H4 (cell line): ENCODE measurements at places on chromosomes 5 and 9. TPM values are rescaled to one million over a fixed set of nuclear protein-coding genes. Genes with fewer than 3 reads are reported as not detected.
A peak's percentile ranks its signal among the peaks of the same experiment; 100 is the strongest.

DNA sequence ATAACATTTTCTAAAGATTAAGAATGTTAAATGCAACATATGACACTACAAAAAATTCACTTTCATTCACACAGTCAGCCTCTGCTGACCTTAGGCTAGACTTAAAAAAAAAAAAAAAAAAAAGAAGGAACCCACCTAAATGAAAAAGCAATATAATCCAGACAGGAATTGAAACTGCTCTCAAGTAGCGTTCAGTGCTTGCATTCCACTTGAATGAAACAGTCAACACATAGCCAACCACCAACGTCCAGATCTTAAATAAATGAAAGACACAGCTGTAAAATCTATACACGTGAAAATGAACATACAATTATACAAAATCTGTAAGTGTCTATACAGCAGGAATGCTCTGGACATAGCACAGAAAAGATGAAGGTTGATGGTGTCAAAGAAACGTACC lies 11.4 kb downstream of the TMEM245 start:
- DNase-seq = no peak

GRCh38 chr9:134475011-134475790 lies 148.9 kb downstream of the RXRA start:
- DNase-seq = peak; percentile 38

GRCh38 chr5:123929055-123929474 lies 417.1 kb downstream of the CSNK1G3 start:
- DNase-seq = no peak

- DNase-seq = peak; percentile 35
Measured at GRCh38 chr9:117411547-117411946, 3.3 kb downstream of the ASTN2 start.

GRCh38 chr5:163759000-163759704 lies 253.7 kb downstream of the MAT2B start:
- DNase-seq = no peak

DNA sequence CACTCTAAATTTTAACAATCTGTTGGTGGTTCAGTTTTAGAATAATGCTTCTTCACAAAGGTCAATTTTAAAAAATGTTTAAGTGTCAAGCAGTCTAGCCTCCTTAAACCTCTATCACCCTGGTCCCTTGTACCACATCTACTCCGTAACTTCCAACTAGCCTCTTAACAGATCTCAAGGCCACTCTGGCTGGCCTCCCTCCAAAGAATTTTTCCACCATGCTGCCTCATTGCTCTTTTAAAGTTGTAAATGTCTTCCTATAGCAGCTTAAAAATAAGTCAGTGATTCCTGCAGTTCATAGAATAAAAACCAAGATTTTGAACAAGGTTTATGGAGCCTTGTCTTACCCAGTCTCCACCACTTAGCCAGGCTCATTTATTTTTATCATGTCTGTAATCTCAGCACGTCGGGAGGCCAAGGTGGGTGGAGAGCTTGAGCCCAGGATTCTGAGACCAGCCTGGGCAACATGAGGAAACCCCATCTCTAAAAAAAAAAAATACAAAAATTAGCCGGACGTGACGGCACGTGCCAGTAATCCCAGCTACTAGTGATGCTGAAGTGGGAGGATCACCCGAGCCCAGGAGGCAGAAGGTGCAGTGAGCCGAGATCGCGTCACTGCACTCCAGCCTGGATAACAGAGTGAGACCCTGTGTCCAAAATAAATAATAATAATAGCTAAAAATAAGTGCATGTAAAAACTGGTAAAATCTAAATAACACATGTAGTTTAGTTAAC lies 924.9 kb upstream of the DMAC1 start:
- no peak for DNase-seq

GRCh38 chr5:27516437-27516836 lies 478.1 kb upstream of the CDH9 start:
- DNase-seq = no peak

GRCh38 chr5:169805527-169805934 lies 168.5 kb downstream of the DOCK2 start:
- no peak for DNase-seq

DNA sequence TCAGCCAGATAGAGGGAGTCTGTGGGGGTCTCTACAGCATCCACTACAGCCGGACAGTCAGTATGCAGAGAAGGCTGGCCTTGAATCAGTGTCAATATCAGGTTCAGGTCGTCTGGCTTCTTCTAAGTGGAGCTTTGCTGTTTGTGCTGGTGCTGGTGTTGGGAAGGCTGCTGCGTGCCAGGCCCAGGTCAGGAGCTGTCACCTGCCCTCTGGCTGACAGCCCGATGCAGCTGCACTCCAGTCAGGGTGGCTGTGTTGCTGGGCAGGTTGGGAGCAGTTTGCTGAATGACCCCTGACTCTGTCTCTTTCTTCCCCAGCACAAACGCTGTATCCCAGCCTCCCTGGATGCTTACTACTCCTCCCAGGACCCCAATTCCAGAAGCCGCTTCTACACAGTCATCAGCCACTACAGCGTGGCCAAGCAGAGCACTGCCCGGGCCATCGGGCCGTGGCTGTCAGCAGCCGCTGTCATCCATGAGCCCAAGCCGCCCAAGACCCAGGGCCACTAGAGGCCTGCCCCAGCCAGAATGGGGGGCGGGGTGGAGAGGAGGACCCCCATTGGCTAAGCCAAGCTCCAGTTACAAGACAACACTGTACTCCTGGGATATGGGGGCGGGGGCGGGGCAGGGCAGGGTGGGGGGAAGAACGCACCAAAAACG lies 61.6 kb downstream of the NSG2 start:
- no peak for DNase-seq

- DNase-seq = peak; percentile 78
Measured at GRCh38 chr5:52794519-52794918, 6.8 kb downstream of the ITGA1 start.

C9orf153 gene
- total RNA-seq = not detected in 2 replicates

- no peak for DNase-seq
Measured at GRCh38 chr5:179367491-179367890, 22.2 kb upstream of the ADAMTS2 start.

BHMT gene
- total RNA-seq = not detected in 2 replicates

- DNase-seq = no peak
Measured at GRCh38 chr5:181207960-181208253, 2.9 kb upstream of the TRIM7 start.

GNA14 gene
- total RNA-seq = 0.06 TPM in 1 of 2 replicates, not detected in the other

DNA sequence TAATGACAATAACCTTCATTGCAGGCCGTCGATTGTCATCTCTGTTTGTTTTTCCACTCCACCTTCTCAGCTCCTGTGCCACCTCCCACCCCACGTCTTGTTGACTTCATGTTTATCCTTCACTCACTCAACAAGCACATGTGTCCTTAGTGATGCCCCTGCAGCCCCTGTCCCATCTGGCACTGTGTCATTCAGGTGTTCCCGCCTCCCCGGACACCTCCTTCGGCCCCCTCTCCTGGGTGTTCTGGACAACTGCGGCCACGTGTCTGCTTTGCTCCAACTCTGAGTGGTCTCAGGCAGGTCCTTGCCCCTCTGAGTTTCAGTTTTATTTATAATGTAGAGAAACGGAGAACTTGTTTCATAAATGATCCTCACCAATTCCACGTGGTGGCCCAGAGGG lies 91.0 kb upstream of the COL5A1 start:
- DNase-seq = no peak

- peak; percentile 29 for DNase-seq
Measured at GRCh38 chr5:160287378-160288051, 24.8 kb downstream of the CCNJL start.

DNA sequence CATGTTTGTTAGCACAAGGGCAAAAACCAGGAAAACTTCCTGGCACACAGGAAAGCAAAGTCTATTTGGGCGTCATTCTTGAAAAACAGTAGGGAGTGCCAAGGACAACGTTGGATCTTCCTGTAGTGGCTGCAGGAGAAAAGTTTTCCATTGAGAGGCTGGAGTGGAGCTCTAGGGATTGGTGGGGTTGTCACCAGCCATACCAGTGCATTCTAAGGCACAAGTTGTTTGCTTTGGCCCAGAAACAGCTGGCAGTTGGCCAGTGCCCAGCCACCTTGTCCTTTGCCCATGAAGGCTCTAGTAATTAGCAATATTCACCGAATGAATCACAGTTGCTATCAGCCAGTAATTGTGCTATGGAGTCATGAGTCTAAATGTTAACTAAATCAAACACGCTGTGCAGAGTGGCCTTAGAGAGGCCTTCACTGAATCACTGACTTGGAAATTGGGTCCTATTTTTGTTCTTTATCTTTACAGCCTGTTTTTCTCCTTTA lies 26.4 kb downstream of the TNFSF15 start:
- peak; percentile 74 for DNase-seq

GRCh38 chr5:99646011-99646647 lies 717.3 kb upstream of the CHD1 start:
- no peak for DNase-seq

GRCh38 chr5:141868541-141868940 lies 9.7 kb downstream of the PCDH1 start:
- no peak for DNase-seq

DNA sequence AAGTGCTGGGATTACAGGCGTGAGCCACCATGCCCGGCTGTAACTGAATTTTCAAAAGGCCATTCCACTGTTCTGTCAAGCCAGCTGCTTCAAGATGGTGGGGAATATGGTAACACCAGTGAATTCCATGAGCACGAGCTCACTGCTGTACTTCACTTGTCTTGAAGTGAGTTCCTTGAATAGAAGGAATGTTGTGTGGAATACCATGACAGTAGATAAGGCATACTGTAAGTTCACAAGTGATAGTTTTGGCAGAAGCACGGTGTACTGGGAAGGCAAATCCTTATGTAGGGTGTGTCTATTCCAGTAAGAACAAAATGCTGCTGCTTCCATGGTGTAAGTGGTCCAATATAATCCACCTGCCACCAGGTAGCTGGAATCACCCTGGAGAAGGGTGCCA lies 6.6 kb upstream of the PRXL2C start:
- no peak for DNase-seq

DNA sequence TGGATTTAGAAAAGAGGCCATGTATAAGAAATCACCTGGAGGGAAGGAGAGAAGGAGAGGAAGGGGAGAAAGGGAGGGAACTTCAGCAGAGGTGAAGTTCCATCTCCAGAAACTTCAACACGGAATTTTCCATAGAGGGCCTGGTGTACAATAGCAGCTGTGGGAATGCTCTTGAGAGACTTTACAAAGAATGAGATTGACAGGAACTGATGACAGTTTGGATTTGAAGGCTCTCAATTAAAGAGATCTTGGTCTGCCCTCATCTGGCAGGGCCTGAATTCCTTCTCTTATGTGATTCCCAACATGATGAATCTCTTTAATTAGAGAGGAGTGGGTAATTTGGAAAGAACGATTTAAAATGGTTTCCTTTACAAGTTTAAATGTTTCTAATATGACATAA lies 143.5 kb downstream of the MLLT3 start:
- no peak for DNase-seq

DNA sequence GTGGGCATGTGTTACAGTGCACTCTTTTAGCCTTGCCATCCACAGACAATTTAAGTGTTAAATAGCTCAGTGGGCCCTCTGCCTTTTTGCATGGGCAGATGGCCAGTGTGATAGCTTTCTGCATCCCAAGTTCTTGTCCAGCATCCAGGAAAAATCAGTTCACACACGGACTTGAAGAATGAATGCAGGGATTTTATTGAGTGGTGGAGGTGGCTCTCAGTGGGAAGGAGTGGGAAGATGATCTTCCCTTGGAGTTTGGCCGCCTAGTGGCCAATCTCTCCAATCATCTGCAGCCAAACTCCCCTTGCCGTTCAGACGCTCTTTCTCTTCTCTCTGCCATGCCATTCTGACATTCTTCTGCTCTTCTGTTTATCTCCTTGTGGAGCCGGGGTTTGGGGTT lies 322.4 kb upstream of the GRAMD2B start:
- peak; percentile 19 for DNase-seq

RANBP3L gene
- 1.6 and 8.7 TPM in 2 replicates for total RNA-seq

CTXN3 gene
- not detected in 2 replicates for total RNA-seq
